ENCODE measurements at places on chromosomes 1 and 21.

GRCh38 chr1:44135886-44136285 is 5.5 kb downstream of the KLF18 start:
- DNase-seq, result peak; percentile 29

DNA sequence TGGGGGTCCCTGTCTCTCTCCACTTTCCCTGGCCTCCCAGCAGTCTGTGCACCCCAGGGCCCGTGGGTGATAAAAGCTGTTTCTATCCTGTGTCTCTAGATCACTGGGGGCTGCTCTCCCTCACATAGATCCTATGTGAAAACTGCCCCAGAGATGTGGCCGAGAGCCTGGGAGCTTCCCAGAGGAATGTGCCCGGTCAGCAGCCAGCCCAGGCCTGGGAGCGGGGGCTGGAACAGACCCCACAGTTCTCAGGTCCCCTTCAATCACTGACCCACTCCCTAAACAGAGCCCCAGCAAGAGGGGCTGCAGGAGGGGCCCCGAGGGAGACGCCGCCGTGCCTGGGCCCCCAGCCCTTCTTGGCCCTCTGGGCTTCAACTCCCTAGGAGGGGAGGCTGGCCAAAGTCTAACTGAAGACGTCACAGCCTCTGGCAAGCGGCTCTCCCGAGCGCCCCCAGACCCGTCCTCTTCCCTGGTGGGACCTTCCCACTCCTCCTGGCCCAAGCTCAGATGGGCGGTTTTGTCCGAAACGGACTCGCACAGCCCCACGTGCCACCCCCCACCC is 403 bp downstream of the MXRA8 start:
- DNase-seq, result no peak

GRCh38 chr1:23343221-23344110 is 618 bp downstream of the HNRNPR start:
- DNase-seq, result peak; percentile 23

DNA sequence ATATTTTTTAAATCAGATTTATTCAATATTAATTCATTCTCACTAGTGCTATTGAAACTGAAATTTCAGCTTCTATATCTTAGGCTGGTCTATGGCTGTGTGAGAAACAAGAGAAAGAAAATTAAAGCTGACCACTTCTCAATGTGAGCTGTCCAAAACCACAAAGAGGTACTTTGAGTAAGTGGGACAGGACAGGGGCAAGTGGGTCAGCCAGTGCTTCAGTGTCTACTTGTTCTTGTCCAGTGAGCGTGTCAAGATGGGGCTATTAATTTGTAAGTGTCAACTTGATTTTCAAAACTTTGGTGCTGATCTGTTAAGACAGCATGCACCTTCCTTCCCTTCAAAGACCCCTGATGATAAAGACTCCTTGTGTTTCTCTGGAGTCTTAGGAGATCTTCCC is 533.9 kb downstream of the PLPP3 start:
- no peak for DNase-seq

Measured in right renal pelvis (tissue), 4 donors.